ENCODE measurements at places on chromosomes 7 and 10.

DNA sequence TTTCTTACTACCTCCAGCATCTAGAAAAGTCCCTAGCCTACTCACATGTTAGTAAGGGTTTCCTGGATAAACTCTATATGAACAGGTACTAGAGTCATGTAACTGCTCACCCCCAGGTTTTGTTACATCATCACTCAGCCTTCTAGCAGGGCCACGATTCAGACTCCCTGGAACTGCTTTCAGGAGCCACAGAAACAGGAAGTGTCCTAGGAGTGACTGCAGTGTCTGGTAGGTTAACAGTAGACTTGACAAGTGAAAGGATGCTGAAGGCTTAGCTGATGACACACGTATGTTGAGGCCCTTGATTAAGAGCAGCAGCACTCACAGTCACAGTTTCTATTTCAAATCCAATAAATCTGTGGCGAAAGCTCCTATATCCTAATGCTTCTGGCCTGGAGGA is 101.2 kb downstream of the DNMBP start:
- DNase-seq, result no peak

- DNase-seq, result no peak
Measured at GRCh38 chr10:88725798-88726197, 19.7 kb downstream of the LIPK start.

DNA sequence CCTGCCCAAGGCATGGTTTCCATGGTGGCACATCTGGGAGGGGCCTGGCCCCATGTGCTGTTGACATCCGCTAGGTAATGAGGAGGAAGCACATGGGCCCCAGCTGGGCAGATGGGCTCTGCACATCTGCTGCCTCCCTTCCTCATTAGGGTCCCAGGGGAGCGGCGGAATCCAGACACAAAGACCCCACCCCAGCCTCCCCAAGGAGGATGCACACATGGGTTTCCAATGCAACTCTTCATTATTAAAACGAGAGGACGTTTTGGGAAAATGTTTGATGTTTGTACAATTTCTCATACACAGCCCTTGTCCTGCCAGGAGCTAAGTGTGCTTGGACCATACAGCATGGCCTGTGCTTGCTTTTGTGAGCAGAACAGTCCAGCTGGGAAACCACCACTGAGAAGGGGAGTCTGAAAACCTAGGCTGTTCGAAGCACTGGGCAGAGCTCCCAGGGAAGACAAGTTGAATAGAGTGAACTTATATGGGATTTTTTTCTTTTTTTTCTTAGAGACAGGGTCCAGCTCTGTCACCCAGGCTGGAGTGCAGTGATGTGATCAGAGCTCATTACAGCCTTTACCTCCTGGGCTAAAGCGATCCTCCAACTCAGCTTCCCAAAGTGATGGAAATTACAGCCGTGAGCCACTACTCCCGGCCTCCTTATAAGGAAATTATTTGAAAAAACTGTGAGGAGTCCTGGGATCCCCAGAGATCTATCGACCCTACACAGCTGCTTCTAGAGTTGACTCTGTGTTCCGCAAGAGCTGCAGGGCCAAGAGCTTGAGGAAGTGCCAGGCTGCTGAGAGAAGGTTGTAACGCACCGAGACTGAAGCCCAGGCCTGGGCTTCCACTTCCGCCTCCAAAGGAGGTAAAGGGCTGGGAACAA is 23.4 kb downstream of the FAM107B start:
- DNase-seq, result peak; percentile 18

- DNase-seq, result no peak
Measured at GRCh38 chr7:140393756-140394306, 4.5 kb downstream of the SLC37A3 start.

- DNase-seq, result no peak
Measured at GRCh38 chr7:68317476-68317875, 1280.8 kb upstream of the AUTS2 start.

DNA sequence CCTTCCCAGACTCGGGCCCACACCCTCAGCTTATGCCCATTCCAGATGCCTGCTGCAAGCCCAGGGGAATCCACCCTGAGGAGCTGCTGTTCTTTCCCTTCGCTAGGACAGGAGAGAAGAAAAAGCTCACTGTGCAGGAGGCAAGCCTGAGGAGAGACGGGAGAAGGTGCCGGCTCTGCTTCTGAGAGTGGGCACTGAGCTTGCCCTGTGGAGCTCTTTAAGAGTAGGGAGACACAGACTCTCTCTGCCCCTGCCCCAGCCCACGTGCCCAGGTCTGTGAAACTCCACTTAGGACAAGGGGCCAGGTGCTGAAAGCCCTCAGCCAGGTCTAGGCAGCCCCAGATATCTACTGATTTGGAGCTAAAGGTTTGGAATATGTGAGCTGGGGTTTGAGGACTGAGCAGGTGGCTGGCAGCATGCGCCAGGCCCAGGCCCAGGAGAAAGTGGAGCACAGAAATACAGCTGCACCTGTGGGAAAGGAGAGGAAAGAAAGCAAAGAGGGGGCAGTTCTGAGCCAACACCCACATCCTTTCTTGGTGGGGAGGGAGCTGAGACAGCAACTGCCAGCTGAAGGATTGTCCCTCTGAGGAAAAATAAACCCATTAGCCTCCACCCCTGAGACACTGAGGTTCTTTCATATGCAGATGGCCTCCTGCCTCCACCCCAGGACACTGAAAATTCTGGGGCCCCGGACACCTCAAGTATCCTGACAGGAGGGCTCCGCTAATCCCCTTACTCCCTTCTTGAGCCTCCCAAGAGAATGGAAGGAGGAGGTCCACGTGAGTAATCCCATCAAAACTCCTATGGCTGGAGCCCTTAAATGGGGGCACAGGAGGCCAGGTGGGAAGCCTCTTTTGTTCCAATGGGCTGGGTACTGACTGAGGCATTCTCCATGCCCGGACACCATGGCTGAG is 7.3 kb downstream of the POLL start:
- no peak for DNase-seq

DNA sequence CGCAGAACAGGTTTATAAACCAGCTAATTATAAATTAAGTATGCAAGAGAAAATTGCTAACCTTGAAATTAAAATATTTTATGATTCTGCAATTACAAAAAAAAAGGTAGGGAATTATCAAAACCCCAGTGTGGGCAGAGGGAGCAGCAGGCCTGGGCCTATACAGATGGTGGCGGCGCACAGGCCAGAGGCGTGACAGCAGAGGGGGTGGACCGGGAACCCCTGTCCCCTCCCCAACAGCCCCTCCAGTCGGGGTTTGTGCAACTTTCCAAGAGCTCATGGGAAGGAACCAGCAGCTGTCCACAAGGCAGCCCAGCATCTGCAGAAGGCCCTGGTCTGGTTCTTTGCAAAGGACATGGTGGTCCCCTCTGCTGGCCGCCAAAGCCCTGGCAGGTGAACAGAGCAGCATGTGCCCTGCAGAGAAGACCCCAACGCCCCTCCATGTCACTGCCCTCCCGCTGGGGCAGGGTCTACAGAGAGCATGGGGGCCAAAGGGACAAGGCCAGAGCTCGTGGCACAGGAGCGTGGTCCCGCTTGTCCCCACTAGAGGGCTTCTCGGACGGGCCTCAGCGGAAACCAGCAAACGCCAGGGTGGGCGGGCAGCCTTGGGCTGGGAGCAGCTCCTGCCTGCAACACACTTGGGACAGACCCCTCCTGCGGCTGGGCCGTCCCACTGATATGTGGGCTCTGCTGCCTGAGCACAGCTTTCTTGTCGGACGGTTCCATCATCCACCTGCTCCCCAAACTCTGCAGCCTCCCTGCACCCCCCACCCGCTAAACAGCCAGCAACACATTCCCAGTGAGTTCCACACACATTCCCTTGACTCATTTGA is 75.1 kb downstream of the EBF3 start:
- DNase-seq, result peak; percentile 52

DNA sequence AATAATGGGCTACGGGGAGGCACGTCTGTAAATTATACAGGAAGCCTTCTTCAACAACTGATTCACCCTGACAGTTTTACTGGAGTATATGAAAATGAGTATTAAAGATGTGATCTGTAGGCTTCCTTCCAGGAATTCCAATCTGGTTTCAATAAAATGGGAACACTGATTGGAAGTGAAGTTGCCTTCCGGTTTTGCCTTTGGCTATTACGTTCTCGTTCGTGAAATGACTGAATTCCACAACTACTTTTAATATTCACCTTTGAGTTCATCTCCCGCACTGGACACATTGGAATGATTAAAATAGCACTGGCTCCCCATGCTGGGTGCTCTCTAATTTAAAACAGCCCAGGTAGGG is 350.1 kb upstream of the MKI67 start:
- DNase-seq, result no peak

DNA sequence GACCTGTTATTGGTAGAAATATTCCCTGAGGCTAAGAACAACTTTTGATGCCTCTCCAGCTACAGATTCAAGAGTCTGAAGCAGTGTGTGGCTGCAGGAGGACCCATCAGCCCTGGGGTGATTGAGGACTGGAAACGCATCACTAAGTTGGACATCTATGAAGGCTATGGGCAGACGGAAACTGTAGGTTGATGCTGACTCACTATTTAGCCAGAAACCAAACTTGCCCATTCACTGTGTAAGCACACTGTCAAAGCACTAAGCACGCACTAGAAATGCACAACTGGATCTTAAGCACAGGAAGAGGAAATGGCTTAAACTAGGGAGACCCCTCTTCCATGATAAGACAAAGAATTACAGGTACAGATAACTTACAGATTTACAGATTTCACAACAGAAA is 20.8 kb downstream of the ACSM6 start:
- DNase-seq, result no peak

DNA sequence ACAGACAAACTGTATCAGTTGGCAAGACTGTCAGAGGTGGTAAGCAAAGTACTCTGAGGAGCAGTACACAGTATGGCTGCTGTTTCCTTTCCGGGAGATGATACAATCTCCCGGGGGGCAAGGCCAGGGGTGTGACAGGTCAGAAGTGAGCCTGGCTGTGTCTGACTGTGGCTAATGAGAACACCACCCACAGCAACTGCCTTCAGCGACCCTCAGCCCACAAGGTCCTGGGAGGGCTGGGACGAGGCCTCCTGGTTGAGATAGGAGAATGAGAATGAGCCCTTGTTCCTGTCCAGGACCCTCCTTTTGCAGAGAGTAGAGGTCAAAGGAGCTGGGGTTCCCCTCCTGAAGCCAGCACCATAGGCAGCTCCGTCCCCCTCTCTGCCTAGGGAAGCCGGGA is 421.7 kb downstream of the TCERG1L start:
- DNase-seq, result no peak

DNA sequence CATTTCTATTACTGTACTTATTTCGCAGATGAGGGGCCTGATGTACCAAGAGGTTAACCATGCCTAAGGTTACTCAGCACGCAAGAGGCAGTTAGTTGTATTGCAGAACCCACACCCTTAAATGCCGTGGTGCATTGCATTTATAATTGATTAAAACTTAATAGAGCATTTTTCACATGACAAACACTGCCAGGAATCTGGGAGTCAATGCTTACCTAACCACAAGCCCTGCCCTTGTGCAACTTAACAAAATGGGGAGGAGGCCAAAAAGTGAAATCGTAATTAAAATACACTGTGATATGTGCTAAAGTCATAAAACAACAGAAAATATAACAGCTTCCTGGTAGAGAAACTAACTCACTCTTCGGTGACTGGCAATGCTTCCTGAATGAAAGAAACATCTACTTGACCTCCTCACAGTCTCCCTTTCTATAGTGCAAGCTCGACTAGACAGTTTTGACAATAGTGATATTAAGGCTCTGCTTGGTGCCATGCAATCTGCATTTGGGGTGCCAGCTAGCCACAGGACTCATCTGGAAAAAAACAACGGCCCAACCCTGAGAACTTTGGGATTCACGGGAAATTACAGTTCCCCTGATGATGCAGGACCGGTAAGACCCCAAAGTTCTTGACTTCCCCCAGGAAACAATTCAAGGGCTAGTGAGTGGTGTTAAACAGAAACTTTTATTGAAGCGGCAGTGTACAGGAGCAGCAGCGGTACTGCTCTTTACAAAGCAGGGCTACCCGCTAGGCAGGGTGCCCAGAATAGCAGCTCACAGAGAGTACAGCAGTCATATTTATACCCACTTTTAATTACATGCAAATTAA is 612.4 kb downstream of the TNS3 start:
- DNase-seq, result peak; percentile 73

DNA sequence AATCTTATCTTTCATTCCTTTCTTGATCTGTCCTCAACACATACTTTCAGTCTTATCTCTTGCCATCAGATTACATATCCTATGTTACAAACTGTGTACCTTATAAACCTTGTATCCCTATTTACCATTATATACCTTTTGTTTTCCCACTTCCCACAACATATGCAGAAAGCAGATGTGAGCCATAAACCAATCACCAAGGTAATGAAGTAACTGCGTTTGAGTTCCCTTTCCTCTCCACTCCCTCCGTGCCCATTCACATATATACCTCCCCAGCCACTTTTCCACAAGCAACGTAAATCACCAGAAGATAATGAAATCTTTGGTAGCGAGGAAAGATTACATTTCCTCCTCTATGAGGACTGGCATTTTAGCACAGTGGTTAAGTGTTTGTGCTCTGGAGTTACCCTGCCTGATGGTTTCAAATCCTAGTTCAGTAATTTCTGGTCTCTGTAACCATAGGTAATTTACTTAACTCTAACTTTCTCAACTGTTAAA is 55.5 kb upstream of the PHF14 start:
- DNase-seq, result no peak

DNA sequence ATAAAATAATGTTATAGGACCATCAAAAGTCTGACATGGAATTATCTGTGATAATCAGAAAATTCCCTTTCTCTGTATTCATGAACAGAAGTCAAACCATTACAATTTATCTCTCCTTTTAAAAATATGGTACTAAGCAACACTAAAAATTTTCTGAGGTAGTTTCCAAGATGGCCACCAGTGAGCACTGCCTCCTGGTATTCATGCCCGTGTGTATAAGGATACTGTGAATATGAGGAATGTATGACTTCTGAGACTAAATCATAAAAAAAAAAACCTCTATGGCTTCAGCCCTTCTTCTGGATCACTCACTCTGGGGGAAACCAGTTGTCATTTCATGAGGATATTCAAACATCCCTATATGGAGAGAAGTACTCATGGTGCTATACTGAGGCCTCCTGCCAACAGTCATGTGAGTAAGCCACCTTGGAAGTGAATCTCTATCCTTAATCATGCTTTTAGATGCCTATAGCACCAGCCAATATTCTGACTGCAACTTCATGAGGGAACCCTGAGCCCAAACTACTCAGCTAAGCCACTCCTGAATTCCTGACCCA is 41.1 kb downstream of the SIRT1 start:
- peak; percentile 10 for DNase-seq

DNA sequence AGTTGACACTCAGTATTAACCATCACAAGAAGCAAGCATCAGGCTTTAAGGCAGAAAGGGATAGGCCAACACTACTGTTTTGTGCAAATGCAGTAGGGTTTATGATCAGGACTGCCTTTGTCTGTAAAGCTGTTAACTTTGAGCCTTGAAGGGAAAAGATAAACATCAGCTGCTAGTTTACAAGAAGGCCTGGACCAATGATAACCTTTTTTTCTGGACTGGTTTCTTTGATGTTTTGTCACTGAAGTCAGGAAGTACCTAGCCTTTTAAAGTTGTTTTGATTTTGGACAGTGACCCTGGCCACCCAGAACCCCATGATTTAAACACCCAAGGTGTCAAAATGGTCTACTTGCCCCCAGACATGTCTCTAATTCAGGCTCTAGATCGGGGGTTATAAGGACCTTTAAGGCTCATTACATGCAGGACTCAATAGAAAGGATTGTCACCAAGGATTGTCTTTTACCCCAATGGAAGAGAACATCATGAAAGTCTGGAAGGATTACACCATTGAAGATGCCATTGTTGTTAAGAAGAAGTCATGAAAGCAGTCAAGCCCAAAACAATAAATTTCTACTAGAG is 50.1 kb downstream of the CROT start:
- no peak for DNase-seq

- DNase-seq, result no peak
Measured at GRCh38 chr7:110831419-110831818, 259.5 kb upstream of the LRRN3 start.
